Activated naive CD4-positive, alpha-beta T cell treated with anti-CD3 and anti-CD28 coated beads for 36 hours (primary cell): ENCODE measurements at places on chromosomes 6 and 20. TPM values are rescaled to one million over a fixed set of nuclear protein-coding genes. Genes with fewer than 3 reads are reported as not detected.
A peak's percentile ranks its signal among the peaks of the same experiment; 100 is the strongest.

GRCh38 chr20:41854765-41855164 lies 236.6 kb upstream of the CHD6 start:
- no peak overlapping the region for H3K27ac ChIP-seq
- no peak overlapping the region for H3K4me3 ChIP-seq
- H3K4me1 ChIP-seq, result no peaks in the 10 kb centered on the region
- H3K36me3 ChIP-seq, result no peaks in the 10 kb centered on the region

- no peak overlapping the region for H3K27ac ChIP-seq
- no peak overlapping the region for H3K4me3 ChIP-seq
- no peak for DNase-seq
- H3K36me3 ChIP-seq, result peaks cover 35% of the 10 kb centered on the region
- H3K27me3 ChIP-seq, result no peaks in the 10 kb centered on the region
- peaks cover 9% of the 10 kb centered on the region for H3K4me1 ChIP-seq
These were observed 38.6 kb downstream of the NKX2-4 start for GRCh38 chr20:21358737-21359136.

FOXQ1 gene
- total RNA-seq, result not detected

DNA sequence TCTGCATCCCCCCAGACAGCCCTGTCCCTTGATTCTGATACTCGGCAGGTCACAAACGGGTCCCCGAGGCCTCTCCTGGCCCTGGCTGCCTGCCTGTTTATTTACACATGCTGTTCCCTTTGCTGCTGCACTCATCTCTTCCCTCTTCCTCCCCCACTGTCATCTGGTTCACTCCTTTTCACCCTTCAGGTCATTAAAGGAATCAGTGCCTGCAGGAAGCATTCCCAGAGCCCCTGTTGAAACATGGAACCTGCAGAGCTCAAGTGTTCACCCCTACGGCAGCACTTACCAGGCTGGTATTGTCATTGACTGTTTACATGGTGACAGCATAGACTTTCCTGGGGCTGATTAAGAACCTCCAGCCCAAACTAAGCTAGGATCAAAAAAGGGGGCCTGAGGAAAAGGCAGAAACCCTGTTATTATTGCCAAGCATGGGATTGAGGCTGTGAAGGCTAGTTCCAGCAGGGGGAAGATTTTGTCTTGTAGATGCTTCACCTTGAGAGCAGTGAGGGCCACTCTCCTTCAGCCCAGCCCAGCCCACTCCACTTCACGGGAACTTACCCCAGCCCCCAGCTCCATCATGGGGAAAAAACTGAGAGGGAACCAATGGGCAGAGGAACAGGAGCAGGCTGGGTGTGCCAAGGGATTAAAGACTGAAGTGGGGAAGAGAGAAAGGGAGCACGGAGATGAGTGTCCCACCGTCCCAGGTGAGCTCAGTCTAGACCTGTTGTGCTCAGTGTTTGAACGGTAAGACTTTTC lies 73.2 kb downstream of the JPH2 start:
- no peaks in the 10 kb centered on the region for H3K36me3 ChIP-seq
- H3K4me1 ChIP-seq, result peaks cover 4% of the 10 kb centered on the region
- H3K27ac ChIP-seq, result no peak overlapping the region
- DNase-seq, result no peak
- H3K4me3 ChIP-seq, result no peak overlapping the region
- peaks cover 29% of the 10 kb centered on the region for H3K27me3 ChIP-seq

- no peak overlapping the region for H3K27ac ChIP-seq
- no peak for DNase-seq
These were observed 30.8 kb upstream of the COL19A1 start for GRCh38 chr6:69835414-69836179.

DNA sequence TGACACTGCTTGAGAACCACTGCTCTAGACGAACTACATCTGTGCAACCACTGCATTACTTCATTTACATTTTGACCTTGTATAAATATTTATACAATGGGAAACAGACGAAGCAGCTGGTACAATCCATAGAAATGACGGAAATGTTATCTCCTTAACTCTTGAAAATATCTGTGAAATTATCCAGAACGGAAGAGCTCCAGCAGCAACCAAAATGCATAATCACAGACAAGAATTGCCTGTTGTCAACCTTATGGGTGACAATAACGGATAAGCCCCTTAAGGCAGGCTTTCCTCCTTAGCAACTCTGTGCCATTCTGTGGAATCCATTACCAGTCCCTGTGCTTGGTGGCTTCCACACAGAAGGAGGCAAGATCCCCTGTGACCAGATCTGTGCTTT lies 115.4 kb downstream of the DTNBP1 start:
- H3K27ac ChIP-seq, result no peak overlapping the region
- H3K36me3 ChIP-seq, result peaks cover 12% of the 10 kb centered on the region
- no peak for DNase-seq
- H3K4me3 ChIP-seq, result no peak overlapping the region
- no peaks in the 10 kb centered on the region for H3K27me3 ChIP-seq

GRCh38 chr20:51886891-51887608 lies 84.7 kb upstream of the SALL4 start:
- H3K4me3 ChIP-seq, result no peak overlapping the region
- H3K27ac ChIP-seq, result no peak overlapping the region
- no peaks in the 10 kb centered on the region for H3K27me3 ChIP-seq

DNA sequence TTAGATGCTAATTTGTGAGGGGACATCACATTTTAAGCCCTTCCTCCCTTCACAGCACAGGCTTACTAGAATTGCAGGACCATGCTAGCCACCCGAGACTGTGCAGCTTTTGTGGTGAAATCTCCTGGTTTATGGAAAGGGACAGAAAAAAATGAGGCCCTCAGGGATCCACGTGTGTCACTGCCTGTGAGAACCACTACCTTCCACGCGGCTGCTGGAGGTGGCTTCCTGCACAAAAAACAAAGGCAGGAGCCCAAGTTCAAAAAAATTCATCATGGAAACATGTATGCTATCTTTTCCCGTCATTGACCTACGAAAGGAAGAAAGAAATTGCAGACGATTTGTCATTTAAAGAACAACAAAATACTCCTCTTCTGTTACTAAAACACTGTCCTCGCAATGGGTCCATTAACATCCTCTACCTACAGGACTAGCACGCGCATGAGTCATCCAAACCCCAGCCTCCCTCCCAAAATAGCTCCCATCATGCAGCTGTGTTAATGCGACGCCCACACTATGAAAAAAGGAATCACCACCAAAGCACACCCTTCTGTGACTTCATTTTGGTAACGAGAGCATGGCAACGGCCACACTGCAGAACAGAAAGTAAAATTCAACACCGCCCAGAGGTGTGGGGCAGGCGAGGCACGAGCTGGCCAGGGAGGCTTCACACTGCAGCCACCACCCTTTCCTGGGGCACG lies 45.7 kb downstream of the RAMACL start:
- H3K27me3 ChIP-seq, result no peaks in the 10 kb centered on the region
- peak overlapping the region; percentile 40 for H3K4me3 ChIP-seq

- no peak overlapping the region for H3K4me3 ChIP-seq
- no peak for DNase-seq
- H3K36me3 ChIP-seq, result peaks cover 33% of the 10 kb centered on the region
- H3K27ac ChIP-seq, result no peak overlapping the region
These were observed 21.7 kb downstream of the CST7 start for GRCh38 chr20:24970754-24971153.

GRCh38 chr20:46647469-46647868 lies 3.8 kb downstream of the SLC13A3 start:
- peaks cover 23% of the 10 kb centered on the region for H3K27me3 ChIP-seq
- H3K27ac ChIP-seq, result no peak overlapping the region
- DNase-seq, result no peak
- no peak overlapping the region for H3K4me3 ChIP-seq
- no peaks in the 10 kb centered on the region for H3K36me3 ChIP-seq

PANK2 gene
- 39.8 TPM for total RNA-seq
